ENCODE measurements at places on chromosomes 1 and 21. TPM values are rescaled to one million over a fixed set of nuclear protein-coding genes. Genes with fewer than 3 reads are reported as not detected.

DNA sequence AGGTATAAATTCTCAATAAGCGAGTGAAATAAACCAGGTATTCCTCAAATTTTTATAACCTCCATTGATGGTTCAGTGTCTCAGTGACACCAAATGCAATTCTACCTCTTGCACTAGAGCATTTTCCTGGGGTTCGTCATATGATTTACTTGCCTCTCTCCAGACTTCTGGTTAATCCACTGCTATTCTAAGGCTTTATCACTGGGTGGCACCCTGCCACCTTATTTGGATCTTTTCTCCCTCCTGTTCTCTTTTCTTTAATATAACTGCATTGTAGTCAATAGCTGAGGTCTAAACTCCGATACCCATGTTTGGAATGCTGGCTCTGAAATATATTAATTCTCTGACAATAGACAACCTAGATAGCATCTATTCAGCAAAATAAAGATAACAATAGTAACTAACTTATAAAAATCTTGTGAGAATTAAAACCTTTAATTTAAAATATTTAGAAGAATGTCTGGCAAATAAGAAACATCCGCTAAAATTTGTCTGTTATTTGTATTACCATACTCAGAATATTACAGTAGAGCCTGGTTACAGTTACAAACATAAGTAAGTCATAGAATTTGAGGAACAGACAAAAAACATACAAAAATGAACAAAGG is 436.4 kb downstream of the PLA2G4A start:
- H3K36me3 ChIP-seq = no peaks in the 10 kb centered on the region
- peak; percentile 21 for DNase-seq
- no peak overlapping the region for H3K27ac ChIP-seq
- no peaks in the 10 kb centered on the region for H3K27me3 ChIP-seq
- H3K4me3 ChIP-seq = no peak overlapping the region

DNA sequence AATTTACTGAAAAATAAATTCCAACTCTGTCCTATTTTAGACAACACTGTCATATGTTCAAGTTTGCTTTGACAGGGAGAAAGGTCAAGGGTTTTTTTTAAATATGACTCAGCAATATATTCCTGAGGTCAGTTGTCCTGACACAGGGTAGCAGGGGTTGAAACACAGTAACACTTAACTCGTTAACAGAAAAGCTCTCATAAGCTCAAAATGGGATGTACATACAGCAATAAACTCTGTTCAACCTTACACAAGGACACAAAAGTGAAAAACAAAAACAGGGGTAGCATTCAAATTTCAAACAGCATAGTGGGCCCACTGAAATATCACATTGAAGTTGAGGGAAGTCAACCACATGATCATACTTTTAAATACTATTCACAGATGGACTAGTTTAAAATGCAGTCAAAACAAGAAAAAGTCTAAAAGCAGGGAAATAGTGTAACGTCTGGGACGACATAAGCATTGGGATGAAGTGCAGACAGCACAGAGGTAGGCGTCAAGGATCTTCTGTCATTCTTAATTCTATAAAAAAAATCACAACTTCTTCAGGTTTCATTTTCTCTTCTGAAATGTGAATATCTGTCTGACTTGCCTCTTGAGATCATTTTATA is 89.9 kb downstream of the SLC44A5 start:
- H3K36me3 ChIP-seq = no peaks in the 10 kb centered on the region
- H3K27ac ChIP-seq = no peak overlapping the region
- no peaks in the 10 kb centered on the region for H3K27me3 ChIP-seq
- DNase-seq = no peak
- peaks cover 14% of the 10 kb centered on the region for H3K4me1 ChIP-seq

GRCh38 chr1:208868554-208868953 is 624.4 kb upstream of the PLXNA2 start:
- H3K4me3 ChIP-seq = no peak overlapping the region
- H3K27me3 ChIP-seq = no peaks in the 10 kb centered on the region

DNA sequence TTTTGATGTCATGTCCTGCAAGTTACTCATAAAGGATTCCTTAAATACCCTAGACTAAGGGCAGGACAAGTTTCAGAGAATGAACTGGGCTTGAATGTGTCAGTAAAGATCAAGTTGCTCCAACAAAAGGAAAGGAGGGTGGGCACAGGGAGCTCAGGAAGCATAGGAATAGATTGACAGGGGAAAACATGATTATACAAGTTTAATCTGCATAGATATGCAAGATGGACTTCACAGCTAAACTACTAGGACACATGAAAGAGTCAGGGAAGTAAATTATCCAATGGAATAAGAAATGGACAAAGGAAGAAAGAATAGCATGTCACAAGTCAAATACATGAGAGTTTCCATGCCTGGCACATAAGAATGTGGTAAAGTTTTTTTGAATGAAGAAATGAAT is 203.9 kb upstream of the SAMSN1 start:
- H3K4me1 ChIP-seq = no peaks in the 10 kb centered on the region
- DNase-seq = no peak
- no peaks in the 10 kb centered on the region for H3K36me3 ChIP-seq
- no peak overlapping the region for H3K27ac ChIP-seq
- H3K4me3 ChIP-seq = no peak overlapping the region

DNA sequence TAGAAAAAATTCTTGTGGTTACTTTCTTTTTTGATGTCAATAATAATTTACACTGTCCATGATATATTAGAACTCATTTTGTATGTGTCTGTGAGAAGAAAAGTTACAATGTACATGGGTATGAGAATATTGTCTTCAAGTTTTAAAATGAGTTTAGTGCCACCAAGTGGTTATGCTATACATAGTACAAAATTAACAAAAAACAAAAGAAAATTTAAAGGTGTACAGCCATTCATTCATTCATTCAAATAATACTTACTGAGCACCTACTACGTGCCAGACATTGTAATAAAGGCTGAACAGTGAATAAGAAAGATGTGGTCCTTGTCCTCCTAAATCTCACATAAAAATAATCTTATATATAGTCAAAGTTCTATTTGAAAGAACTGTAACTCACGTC is 27.7 kb downstream of the UCHL5 start:
- DNase-seq = no peak
- H3K4me1 ChIP-seq = no peaks in the 10 kb centered on the region
- no peaks in the 10 kb centered on the region for H3K36me3 ChIP-seq
- no peak overlapping the region for H3K4me3 ChIP-seq

- H3K27me3 ChIP-seq = peaks cover 97% of the 10 kb centered on the region
- H3K27ac ChIP-seq = no peak overlapping the region
- no peaks in the 10 kb centered on the region for H3K36me3 ChIP-seq
- peaks cover 16% of the 10 kb centered on the region for H3K4me1 ChIP-seq
Measured at GRCh38 chr1:118982821-118983557, 5.2 kb downstream of the TBX15 start.

GRCh38 chr1:169495046-169495775 is 9.5 kb upstream of the SLC19A2 start:
- DNase-seq = no peak
- H3K36me3 ChIP-seq = no peaks in the 10 kb centered on the region
- no peaks in the 10 kb centered on the region for H3K27me3 ChIP-seq
- H3K27ac ChIP-seq = no peak overlapping the region

DNA sequence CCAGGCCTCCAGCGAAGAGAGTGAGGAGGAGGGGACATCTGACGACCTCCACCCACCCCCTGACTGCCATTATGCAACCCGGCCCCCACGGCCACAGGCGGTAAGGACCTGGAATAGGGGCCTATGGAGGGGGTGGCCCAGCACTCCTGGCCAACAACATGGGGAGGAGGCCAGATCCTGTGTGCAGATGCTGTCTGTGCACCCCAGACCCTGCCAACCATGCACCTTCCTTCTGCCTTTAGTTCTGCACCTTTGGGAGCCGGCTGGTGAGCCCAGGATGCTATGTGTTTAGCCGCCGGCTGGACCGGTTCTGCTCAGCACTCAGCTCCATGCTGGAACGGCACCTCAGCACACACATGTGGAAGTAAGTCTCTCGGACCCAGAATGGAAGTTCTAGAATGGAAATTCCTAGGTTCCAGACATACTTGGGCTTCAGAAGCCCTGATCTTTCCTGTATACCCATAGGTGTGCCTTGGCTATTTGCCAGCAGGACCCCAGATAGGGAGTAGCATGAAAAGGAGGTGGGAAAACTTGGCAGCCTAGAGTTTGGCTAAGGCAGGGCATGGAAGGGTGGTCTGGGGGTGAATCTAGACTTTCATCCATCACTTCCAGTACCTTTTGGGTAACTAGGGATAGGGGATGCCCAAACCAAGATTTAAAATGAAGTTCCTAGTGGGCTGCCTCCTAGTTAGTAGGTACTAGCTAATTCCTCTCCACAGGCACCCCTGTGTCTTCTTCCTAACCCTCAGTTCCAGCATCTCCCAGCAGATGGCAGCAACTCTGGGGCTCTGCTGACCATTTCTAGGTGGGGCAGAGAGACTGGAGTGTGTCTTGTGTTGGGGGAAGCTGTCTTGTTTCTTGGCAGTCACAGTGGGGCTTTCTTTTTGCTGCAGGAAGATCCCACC is 3.6 kb upstream of the CYB561D1 start:
- H3K27ac ChIP-seq = peak overlapping the region; percentile 88
- H3K4me1 ChIP-seq = peaks cover 44% of the 10 kb centered on the region
- no peaks in the 10 kb centered on the region for H3K27me3 ChIP-seq
- DNase-seq = peak; percentile 76
- peaks cover 3% of the 10 kb centered on the region for H3K36me3 ChIP-seq

GRCh38 chr1:41672173-41672572 is 187.7 kb upstream of the EDN2 start:
- H3K27ac ChIP-seq = no peak overlapping the region
- no peaks in the 10 kb centered on the region for H3K36me3 ChIP-seq
- H3K4me1 ChIP-seq = peaks cover 12% of the 10 kb centered on the region
- H3K27me3 ChIP-seq = no peaks in the 10 kb centered on the region
- no peak for DNase-seq
- no peak overlapping the region for H3K4me3 ChIP-seq

DNA sequence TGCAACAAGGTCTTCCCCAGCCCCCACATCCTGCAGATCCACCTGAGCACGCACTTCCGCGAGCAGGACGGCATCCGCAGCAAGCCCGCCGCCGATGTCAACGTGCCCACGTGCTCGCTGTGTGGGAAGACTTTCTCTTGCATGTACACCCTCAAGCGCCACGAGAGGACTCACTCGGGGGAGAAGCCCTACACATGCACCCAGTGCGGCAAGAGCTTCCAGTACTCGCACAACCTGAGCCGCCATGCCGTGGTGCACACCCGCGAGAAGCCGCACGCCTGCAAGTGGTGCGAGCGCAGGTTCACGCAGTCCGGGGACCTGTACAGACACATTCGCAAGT is 3.8 kb downstream of the ZBTB18 start:
- H3K27me3 ChIP-seq = no peaks in the 10 kb centered on the region
- no peak for DNase-seq
- H3K36me3 ChIP-seq = no peaks in the 10 kb centered on the region
- H3K27ac ChIP-seq = no peak overlapping the region
- peaks cover 21% of the 10 kb centered on the region for H3K4me1 ChIP-seq

DNA sequence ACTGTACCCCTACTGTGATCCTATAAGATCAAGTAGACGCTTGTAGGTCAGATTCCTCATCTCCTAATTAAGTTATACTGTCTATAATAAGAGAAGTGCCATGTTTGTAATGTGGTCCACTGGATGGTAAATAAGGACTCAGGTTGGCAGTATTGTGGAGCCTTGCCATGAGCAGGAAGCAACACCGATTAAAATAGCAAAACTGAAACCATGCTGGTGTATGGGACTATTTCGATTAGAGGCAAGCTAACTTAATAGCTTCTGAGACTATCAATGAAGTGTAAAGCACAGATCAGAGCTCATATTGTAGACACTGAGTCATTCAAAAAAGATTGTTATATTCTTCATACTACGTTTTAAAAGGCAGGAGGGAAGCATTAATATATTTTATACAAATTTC is 348.8 kb downstream of the HHAT start:
- DNase-seq = no peak
- no peaks in the 10 kb centered on the region for H3K36me3 ChIP-seq
- no peak overlapping the region for H3K27ac ChIP-seq

- H3K4me3 ChIP-seq = no peak overlapping the region
- no peak for DNase-seq
- H3K27me3 ChIP-seq = peaks cover 5% of the 10 kb centered on the region
- no peak overlapping the region for H3K27ac ChIP-seq
- no peaks in the 10 kb centered on the region for H3K4me1 ChIP-seq
Measured at GRCh38 chr1:18121072-18121820, 13.6 kb downstream of the IGSF21 start.

GRCh38 chr1:17274186-17275170 is 25.6 kb downstream of the PADI3 start:
- no peaks in the 10 kb centered on the region for H3K4me1 ChIP-seq
- H3K36me3 ChIP-seq = no peaks in the 10 kb centered on the region
- no peak overlapping the region for H3K27ac ChIP-seq
- H3K4me3 ChIP-seq = no peak overlapping the region

- no peaks in the 10 kb centered on the region for H3K27me3 ChIP-seq
- no peaks in the 10 kb centered on the region for H3K36me3 ChIP-seq
- no peak for DNase-seq
- no peak overlapping the region for H3K27ac ChIP-seq
Measured at GRCh38 chr1:92903765-92904164, 57.5 kb downstream of the DIPK1A start.

DNA sequence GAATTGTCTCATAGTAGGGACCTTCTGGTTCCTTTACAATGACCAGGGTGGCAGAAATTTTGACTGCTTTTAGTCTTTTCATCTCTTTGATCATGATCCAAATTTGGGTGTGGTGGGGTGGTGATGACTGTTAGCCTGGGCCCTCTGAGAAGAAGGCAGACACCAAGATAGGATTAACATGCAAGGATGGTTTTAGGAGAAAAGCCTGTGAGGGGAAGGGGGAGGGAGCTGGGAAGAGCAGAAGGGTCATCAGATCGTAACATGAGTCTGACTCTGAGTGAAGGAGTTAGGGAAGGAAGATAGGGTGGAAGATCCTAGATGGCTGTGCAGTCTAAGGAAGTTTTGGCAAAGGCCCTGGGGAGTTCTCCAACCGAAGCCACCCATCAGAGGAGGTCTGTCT is 28.5 kb upstream of the CAMSAP2 start:
- H3K4me3 ChIP-seq = no peak overlapping the region
- H3K27ac ChIP-seq = no peak overlapping the region
- peaks cover 7% of the 10 kb centered on the region for H3K4me1 ChIP-seq
- H3K27me3 ChIP-seq = no peaks in the 10 kb centered on the region
- no peak for DNase-seq

DNA sequence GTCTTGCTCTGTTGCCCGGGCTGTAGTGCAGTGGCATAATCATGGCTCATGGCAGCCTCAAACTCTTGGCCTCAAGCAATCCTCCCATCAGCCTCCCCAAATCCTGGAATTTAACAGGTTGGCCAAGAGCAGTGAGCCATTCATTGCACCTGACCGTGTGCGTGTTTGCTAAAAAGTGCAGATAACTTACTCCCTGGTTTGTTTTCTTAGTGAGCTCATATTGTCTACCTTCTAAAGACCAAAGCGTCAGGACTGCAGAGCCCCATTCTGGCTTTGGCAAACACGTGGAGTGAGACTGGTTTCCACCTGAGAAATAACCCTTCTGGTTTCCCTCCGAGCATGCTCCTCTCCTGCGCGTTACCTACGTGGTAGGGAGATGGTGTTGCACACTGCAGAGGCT is 32.2 kb upstream of the CA6 start:
- no peaks in the 10 kb centered on the region for H3K4me1 ChIP-seq
- no peaks in the 10 kb centered on the region for H3K36me3 ChIP-seq
- DNase-seq = no peak
- no peak overlapping the region for H3K27ac ChIP-seq
- H3K27me3 ChIP-seq = no peaks in the 10 kb centered on the region

The PRKACB gene
- total RNA-seq = 39.0 TPM

The RCSD1 gene
- total RNA-seq = 11.3 TPM

The HPDL gene
- 2.9 TPM for total RNA-seq

The CTSS gene
- total RNA-seq = 175 TPM

The FCRL1 gene
- total RNA-seq = not detected

The ACKR1 gene
- 16.7 TPM for total RNA-seq

The FAM177B gene
- total RNA-seq = 2.0 TPM

The STPG1 gene
- total RNA-seq = 5.1 TPM

The OPTC gene
- total RNA-seq = not detected

The CHODL gene
- 0.50 TPM for total RNA-seq

The SLC9C2 gene
- not detected for total RNA-seq

The RBM11 gene
- total RNA-seq = 0.84 TPM

The SLC45A1 gene
- total RNA-seq = 2.0 TPM

The CHI3L1 gene
- total RNA-seq = 1.0 TPM

The MSTO1 gene
- 4.3 TPM for total RNA-seq
